Stimulated activated CD4-positive, alpha-beta T cell treated with anti-CD3 and anti-CD28 coated beads, Interleukin-2, amount 100 ng/mL, for 24 hours (primary cell): ENCODE measurements at places on chromosomes 6 and 20.

GRCh38 chr20:58697201-58697866 lies 4.7 kb downstream of the NPEPL1 start:
- no peak for DNase-seq

DNA sequence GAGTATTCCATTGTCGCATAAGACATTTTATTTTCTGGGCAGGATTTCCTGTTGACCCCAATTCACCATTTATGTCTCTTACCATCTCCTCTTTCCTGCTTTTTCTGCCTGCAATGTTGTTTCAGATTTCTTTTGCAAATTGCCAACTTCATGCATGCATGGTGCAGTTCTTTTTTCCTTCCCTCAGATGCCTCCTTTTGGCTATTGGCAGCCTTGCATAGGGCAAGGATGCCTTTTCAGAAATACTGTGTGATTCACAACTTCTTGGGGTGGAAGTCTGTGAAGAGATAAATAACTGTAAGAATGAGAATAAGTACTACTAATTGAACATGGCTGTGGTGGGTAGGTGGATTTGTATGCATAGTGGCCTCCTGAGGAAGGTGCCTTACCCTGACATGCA lies 116.7 kb downstream of the SOX4 start:
- DNase-seq, result no peak

DNA sequence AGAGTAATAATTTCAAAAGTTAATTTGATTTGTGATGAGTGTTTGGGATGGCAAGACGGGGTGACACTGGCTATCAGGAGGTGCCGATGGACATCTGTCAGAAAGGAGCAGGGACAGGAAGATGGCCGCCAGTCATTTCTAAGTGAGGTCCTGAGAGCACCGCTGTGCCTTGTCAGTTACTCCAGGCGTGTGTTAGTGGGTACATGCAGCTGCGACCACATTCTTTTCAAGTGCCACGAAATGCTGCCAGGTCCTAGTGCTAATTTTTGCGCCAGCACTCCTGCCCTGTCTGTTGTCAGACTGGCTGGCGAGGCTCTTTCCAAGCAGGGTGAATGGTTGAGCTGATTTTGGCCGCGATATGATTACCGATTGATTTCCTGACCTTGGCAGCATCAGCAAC lies 64.6 kb upstream of the INSM1 start:
- DNase-seq, result no peak

- no peak for DNase-seq
Measured at GRCh38 chr6:64988148-64988547, 718.9 kb downstream of the EYS start.

- no peak for DNase-seq
Measured at GRCh38 chr6:2225422-2226392, 19.7 kb downstream of the GMDS start.

GRCh38 chr6:130593200-130593599 lies 227.4 kb downstream of the TMEM200A start:
- DNase-seq, result no peak

- no peak for DNase-seq
Measured at GRCh38 chr6:129233458-129234134, 350.7 kb downstream of the LAMA2 start.

DNA sequence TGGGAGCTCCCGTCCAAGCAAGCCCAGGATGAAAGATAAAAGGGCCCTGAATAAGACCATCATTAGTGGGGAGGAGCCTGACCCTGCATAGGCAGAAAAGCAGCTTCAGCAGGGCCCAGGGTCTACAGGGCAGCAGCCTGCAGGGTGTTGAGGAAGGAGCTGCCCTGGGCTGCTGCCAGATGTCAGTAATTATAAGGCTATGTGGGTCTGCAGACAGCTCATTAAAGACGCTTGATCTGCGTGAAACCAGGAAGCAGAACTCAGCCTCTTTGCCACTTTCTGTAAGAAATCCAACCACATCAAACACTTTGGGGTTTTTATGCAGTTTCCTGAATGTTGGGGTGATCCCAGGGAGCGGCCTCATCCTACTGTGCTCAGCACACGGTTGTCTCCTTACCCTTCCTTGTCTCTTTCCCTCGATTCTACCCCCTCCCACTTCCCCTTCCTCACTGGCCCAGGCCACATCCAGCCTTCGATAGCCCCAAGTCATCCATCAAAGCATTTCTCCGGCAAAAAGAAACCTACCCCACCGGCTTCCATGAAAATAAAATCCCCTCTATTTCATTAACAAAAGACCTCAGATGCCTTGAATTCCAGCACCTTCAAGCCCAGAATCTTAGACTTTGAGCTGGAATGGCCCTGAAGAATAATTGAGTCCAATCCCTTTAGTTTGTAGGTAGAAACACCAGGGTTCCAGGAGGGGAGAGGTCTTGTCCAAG lies 1.0 kb upstream of the TGM6 start:
- DNase-seq, result peak; percentile 14

DNA sequence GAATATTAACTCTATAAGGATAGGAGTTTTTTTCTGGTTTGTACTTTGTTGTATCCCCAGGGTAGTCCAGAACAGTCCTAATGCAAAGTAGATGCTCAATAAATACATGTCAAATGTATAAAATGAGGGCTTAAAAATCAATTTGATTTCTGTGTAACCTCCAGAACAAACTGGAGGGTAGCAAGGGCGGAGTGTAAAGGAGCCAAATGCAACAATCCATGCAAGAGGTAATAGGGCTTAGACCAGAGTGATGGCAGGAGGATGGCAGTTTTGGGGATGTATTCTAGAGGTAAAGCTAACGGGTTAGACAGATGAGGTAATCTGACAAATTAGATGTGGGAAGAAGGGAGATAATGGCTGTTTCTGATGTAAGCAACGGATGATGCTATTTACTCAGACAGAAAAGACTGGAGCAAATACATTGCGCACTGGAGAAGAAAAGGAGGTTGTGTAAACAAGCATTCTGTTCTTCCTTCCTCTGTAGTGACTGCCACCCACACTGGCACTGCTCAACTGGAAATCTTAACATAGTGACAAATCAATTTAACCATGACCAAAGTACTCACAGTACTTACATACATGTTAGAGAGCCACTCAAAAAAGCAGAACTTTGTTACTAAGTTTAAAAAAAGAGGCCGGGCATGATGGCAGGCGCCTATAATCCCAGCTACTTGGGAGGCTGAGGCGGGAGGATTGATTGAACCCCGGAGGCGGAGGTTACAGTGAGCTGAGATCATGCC lies 2.0 kb downstream of the ZNF318 start:
- no peak for DNase-seq

GRCh38 chr6:52497652-52498408 lies 77.7 kb downstream of the EFHC1 start:
- DNase-seq, result no peak

- DNase-seq, result no peak
Measured at GRCh38 chr6:41036186-41036585, 2.8 kb downstream of the UNC5CL start.

- no peak for DNase-seq
Measured at GRCh38 chr20:32767418-32768198, 5.4 kb downstream of the DNMT3B start.

DNA sequence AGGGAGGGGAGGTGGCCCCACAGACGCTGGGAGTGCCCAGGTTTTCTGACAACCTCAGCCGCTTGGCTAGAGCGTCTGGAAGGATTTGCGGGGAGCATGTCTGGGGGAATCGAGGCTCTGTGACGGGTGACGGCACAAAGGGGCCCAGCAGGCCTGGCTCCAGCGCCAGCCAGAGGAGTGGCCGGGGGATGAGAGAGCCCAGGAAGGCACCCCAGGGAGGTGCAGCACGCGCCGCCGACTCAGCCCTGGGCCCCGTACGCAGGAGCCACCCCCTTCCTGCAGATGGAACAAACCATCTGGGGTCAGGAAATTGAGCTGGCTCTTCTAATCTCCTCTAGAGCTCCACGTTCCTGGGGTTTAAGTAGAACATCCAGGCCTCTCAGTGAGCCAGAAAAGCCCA lies 5.9 kb upstream of the SLCO4A1 start:
- no peak for DNase-seq

- no peak for DNase-seq
Measured at GRCh38 chr20:63239431-63239830, 3.7 kb downstream of the BIRC7 start.

- no peak for DNase-seq
Measured at GRCh38 chr6:89670935-89671565, 32.5 kb upstream of the LYRM2 start.

GRCh38 chr20:54320148-54320607 lies 112.3 kb downstream of the PFDN4 start:
- no peak for DNase-seq

- no peak for DNase-seq
Measured at GRCh38 chr6:127301199-127301700, 34.6 kb downstream of the RNF146 start.

GRCh38 chr6:33426590-33427511 lies 7.0 kb downstream of the SYNGAP1 start:
- DNase-seq, result no peak

- DNase-seq, result no peak
Measured at GRCh38 chr20:11296221-11296620, 621.5 kb upstream of the BTBD3 start.

DNA sequence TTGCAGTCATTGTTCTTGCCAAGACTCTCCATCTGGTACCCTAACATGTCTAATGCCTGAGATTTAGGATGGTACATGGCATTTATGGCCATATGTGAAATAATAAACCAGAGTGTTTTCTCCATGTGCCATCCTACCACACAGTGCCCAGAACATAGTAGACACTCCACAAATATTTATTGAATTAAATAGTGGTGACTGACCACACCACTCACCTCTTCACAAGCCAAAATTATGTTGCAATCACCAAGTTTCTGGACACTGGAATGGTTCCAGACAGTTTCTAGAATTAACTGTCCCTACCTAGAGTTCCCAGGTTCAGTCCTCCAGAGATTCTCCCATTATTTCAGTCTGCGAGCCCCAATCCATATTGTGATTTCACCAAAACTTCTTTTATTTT lies 427.3 kb downstream of the KIF16B start:
- no peak for DNase-seq

DNA sequence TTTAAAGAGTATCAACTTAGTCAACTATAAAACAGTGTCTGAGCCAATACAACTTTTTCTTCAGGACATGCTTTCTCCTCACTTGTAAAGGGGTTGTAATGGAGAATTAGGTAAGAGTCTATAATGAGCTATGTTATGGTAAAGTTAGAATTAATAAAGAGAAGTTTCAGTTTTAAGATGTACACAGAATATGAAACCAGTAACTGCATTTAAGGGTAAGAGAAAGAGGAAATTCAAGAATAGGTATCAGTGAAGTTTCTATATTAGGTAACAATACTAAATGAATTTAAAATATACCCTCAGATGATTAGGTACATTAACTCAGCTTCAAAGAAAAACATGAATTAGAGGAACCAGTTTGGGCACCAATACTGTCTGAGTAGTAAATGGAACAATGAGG lies 1444.3 kb upstream of the ADGRB3 start:
- no peak for DNase-seq

GRCh38 chr6:100230953-100231316 lies 233.8 kb downstream of the SIM1 start:
- DNase-seq, result no peak

- no peak for DNase-seq
Measured at GRCh38 chr6:99560668-99561067, 7.8 kb downstream of the CCNC start.

DNA sequence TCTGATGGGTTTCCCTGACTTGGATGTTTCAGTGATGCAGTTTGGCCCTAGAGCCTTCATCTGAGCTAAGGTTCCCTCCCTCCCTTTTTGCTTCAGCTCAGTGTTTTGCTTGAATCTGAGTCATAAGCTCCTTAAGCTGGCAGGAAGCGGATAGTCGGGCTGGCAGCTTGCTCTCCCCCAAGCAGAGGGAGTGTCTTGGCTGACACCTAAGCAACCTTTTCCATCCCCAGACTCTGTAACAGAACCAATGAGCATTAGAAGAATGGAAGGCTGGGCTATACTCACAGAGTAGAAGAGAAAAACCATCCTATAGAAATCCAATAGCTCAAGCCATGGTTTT lies 98.3 kb downstream of the HAO1 start:
- DNase-seq, result no peak

GRCh38 chr6:125312478-125312877 lies 10.7 kb upstream of the HDDC2 start:
- no peak for DNase-seq

GRCh38 chr20:22232473-22232872 lies 351.9 kb downstream of the FOXA2 start:
- no peak for DNase-seq

GRCh38 chr6:36029464-36029863 lies 1.9 kb downstream of the MAPK14 start:
- no peak for DNase-seq

DNA sequence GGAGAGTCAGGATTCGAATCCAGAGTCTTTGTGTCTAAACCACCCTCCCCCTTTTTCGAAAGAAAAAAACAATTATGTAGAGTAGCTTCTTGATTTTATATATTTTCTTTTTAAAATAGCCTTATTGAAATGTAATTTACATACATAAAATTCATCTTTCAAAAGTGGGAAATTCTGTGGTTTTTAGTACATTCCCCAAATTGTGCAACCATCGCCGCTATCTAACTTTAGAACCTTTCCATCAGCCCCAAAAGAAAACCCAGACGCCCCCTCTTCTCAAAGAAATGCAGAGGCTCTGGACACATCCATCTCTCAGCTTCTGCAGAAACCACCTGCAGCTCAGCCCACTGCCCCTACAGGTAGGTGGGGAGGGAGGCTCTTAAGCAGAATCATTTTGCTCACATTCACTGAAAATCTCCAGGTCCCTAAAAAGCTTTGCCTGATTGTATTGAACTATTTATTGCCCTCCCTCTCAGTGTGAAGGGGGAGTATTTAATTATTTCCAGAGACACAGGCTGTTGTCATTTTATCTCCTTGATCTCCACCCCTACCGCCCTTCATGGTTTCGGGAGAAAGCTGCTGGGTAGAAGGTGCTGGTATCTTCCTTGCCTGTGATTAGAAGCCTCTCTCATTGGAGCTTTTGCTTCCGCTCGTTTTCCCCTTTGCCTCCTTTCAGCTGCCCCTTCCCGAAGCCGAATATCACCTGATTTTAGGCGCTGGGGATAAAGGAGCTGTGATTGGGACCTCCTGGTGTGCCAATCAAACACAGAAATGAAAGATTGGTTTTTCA lies 68.7 kb upstream of the KCNG1 start:
- no peak for DNase-seq

DNA sequence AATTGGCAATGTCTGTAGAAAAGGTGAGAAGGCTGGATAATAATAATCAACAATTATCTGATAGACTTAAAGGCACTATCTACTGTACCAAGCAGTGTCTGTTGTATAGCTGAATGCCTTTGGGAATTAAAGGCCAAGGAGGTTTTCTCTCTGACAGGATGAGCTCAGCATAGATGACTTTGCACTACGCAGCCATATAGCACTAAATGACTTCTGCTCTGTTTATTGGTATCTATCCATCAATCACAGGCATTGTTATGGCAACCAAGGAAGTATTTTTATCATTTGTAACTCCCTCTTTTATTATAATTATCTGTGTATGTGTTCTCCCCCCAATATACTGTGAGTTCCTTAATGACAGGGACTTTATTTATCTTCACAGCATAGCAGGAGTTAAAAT lies 654.3 kb downstream of the PHF3 start:
- DNase-seq, result no peak
